ENCODE measurements at places on chromosomes 7 and 10. TPM values are rescaled to one million over a fixed set of nuclear protein-coding genes. Genes with fewer than 3 reads are reported as not detected.

Gene UPK3BL2
- total RNA-seq, result not detected

Gene TSPAN12
- total RNA-seq, result 29.7 TPM

DNA sequence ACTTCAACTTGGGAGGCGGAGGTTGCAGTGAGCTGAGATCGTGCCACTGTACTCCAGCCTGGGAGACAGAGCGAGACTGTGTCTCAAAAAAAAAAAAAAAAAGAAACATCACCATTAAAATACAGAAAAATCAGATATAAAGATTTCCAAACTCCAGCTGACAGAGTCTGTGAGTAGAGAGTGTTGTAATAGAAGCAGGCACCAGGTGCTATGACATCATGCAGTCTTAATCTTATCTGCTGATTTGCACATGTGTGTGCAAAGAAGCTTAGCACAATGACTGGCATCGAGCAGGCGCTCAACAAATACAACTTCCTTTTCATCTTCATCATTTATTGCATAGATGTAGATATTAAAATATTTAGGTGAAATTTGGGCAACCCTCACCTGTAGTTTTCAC is 92.2 kb downstream of the PRKCQ start:
- no peak for DNase-seq

GRCh38 chr10:69474742-69475432 is 23.6 kb downstream of the TSPAN15 start:
- DNase-seq, result peak; percentile 82

DNA sequence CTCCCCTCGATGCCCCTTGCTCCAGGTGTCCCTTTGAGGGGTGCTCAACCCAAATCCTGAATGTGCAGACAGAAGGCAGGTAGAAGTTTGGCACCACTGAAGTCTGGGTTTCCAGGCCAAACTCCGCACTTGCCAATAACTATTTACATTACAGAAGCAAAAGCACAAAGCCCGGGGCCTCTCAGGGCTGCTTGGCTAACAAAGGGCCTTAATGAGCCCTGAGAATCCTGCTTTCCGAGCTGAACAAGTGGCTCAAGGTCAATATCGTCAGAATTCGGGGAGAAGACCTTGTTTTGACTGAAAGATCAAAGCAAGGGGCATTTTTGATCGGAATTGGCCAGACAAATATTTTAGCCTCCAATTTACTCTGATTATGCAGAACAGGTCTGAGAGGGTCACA is 189.9 kb downstream of the HERPUD2 start:
- no peak for DNase-seq

DNA sequence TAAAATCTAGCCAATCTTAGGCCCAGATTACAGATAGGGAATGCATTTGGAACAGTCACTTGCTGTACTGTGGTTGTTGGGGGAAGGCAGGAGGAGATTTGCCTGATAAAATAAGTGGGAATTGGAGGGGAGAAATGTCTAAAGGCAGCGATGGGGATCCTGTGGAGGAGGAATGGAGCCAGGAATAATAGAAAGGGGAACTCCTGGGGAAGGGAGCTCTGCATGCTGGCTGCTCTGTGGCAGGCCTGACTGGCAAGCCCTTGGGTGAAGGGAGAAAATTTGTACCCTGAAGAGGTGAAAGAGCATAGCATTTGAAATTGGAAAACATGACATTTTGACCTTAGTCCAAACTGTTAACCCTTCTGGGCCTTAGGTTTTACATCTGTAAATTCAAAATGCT is 13.7 kb downstream of the MMP21 start:
- no peak for DNase-seq
